Stimulated activated CD4-positive, alpha-beta T cell treated with anti-CD3 and anti-CD28 coated beads, Interleukin-15, amount 100 ng/mL, for 48 hours (primary cell): ENCODE measurements at places on chromosomes 5 and 9.

GRCh38 chr9:134502809-134503211 is 138.8 kb upstream of the COL5A1 start:
- DNase-seq, result no peak

- DNase-seq, result no peak
These were observed at the start of gene NPR2 for GRCh38 chr9:35791297-35791921. Gene NPR2, plus strand, starts transcription at chr9:35791591. Its CDS starts 818 bp downstream, at chr9:35792409.

GRCh38 chr9:37464426-37465248 is 613 bp downstream of the ZBTB5 start:
- peak; percentile 50 for DNase-seq

DNA sequence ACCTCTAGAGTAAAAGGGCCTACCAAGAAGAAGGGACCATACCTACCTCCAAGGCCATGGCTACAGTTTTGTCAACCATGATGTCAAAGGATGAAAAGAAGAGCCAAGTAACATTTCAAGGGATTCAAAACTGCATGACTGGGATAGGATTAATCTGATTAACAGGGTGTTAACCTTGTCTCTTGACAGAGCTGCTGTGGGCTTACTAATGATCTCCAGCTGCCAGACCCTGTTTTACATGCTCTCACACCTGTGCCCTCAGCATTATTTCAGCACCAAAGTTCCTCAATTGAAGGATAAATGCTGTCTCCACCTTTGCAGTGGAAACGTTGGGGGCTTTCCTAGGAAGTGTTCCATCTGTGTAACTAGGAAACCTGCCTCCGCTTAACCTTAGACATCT is 78.3 kb downstream of the DMAC1 start:
- DNase-seq, result no peak

DNA sequence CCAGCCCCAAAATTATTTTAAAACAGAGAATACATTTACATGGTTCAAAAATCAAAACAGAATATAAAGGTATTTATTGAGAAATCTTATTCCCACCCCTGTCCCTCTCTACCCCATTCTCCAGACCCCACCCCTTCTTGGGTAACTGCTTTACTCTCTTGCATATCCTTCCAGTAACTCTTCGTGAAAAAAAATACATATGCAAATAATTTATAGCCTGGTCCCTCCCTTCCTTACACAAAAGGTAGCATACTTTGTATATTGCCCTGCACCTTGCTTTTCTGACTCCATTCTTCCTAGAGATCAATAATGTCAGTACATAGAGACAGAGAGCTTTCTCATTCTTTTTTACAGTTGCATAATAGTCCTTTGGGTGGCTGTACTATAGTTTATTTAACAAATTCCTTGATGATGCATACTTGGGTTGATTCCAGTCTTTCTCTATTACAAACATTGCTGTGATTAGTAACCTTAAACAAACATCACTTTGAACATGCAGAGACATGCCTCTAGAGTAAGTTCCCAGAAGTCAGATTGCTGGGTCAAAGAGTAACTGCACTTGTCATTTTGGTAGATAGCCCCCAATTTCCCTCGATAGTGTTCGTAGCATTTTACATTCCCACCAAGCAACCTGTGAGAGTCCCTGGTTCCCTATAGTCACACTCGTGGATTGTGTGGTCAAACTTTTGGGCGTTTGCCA is 47.9 kb downstream of the STOM start:
- DNase-seq, result no peak

GRCh38 chr9:85262333-85262732 is 479.4 kb downstream of the AGTPBP1 start:
- no peak for DNase-seq

DNA sequence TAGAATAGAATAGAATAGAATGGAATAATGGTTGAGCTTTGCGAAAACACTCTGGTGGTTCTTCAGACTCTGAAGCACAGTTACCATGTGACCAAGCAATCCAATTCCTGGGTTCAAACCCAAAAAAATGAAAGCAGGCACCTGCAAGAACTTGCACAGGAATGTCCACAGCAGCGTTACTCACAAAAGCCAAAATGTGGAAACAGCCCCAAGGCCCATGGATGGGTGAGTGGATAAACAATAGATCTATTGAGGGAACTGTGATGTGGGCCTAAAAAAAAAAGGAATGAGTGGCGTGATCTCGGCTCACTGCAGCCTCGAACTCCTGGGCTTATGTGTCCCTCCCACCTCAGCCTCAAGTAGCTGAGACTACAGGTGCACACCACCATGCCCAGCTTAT is 21.4 kb upstream of the TMEM250 start:
- DNase-seq, result no peak

DNA sequence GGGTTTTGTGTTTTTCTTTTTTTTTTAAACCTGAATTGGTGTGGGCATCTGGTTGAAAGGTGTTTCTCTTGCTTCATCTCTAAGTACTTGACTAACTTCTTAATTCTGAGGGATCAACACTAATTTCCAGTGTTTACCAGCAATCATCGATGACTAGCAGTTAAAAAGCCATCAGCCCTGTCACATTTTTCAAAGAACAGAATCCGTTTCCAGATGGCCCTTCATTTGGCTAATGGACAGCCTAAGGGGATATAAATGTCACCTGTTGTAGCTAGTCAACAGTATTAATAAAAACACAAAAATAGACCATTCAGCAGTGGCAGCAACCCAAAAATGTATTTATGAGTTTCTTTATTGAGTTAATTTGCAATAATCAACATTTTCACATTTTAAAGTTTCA is 1076.5 kb downstream of the MAT2B start:
- no peak for DNase-seq

DNA sequence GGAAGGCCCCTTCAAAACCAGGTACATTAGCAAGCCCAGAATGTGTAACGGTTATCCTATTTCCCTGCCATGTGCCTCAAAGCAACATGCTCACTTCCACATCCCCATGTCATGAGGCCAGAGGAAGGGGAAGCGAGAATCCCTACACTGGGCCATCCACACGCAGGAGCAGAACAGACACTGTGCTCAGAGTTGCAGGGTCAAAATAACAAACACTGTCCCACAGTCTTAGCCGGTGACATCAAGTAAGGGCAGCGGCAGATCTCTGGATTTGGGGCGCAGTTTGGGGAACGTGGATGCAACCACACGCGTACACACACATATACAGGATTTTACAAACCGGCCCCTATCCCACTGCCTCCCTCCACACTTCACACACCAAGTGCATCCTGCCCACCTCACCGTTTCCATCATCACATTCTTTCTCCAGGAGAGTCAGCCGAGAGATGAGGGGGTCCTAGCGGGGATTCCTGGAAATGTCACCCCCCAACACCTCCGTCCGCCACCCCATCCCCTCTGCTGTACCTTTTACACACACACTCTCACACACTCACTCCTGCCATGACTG is 776 bp downstream of the APBA1 start:
- DNase-seq, result no peak

DNA sequence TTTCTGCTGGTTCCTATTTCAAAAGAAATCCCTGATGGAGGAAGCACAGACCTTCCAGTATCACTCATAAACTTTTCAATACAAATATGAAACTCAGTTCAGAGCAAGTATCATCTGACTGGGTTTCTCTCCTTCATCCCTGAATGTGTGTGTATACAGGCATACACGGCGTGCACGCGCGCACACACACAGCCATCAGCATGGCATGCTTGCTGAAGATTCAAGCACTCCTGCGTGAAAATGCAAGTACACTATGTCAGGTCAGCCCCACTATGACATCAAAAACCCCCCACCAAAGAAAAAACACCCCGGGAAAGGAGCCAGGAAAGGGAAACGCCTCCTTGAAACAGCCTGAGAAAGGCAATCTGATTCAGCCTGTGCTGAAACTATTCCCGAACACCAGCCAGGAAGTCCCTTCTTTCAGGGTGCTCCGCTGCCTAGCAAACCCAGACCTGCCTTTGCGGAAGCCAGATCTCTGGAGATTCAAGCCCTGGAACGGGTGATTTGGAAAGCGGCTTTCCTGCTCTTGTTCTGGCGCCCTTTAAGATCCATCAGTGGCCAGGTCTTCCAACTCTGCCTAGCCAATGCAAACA is 831 bp downstream of the KLHL3 start:
- DNase-seq, result no peak

DNA sequence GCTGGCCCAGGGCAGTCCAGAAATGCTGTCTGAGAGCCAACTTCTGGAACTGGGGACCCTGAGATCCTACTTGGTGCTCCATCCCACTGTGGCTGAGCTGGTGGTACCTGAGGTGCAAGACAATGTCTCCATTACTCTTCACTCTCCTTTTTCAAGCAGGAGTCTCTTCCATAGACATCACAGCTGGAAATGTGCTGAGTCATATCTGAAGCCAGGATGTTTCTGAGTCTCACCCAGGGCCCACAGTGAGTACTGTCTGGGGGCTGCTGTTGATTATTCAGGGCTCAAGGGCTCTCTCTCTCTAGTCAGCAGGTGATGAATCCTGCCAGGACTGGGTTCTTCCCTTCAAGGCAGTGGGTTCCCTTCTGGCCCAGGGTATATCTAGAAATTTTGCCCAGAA is 145.2 kb upstream of the TAS2R1 start:
- no peak for DNase-seq

DNA sequence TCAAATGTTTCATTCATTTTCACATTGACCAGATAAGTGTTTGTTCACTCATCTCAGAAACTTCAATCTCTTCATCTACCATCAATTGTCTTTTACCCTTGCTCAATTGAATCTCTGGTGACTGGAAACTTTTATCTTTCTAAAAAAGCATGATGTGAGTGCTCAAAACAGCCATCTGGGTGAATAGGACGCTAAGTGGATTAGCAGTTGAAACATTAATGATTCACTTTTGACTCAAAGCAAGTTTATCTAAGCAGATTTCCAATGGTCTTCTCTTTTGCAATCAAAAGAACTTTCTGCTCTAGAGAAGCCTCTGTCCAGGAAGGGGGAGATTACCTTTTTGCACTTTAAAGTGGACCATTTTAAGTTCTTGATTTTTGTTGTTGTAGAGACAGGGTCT is 22.2 kb downstream of the KLF4 start:
- no peak for DNase-seq

- DNase-seq, result no peak
These were observed 80.1 kb upstream of the SH3PXD2B start for GRCh38 chr5:172534229-172535107.

DNA sequence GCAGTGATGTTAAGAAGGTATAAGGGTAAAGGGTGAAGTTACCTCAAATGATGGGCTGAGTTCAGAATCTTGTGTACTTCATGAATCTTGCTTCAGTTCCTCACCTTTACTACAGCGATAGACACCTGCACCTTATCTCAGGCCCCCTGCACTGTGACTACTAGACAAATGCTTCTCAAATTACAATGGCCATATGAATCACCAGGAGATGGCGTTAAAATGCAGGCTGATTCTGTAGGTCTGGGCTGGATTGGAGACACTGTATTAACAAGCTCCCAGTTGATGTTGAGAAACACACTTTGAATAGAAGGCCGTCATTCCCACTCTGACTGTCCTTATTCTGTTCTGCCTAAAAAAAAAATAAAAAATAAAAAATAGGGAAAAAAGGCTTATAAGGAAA is 29.8 kb downstream of the TARS1 start:
- no peak for DNase-seq

- DNase-seq, result no peak
These were observed at the start of gene SNCAIP for GRCh38 chr5:122311961-122312590. Gene SNCAIP, plus strand, starts transcription at chr5:122312237. Its CDS starts 78,898 bp downstream, at chr5:122391135.

DNA sequence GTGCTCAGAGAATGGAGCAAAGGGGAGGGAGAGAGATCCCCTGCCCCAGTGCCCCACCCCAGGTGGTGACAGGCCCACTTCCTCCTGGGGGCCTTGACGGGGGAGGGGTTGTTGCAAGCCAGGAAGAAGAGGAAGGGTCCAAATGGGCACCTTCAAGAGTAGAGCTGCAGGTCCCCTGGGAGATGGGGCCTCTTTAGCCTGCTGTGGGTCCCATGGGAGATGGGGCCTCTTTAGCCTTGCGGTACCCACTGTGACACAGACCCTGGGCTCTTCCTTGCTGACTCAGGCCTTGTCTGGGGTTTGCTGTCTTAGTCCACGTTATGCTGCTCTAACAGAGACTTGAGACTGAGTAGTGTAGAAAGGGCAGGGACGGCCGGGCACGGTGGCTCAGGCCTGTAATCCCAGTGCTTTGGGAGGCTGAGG is 9.6 kb upstream of the TOR4A start:
- no peak for DNase-seq

DNA sequence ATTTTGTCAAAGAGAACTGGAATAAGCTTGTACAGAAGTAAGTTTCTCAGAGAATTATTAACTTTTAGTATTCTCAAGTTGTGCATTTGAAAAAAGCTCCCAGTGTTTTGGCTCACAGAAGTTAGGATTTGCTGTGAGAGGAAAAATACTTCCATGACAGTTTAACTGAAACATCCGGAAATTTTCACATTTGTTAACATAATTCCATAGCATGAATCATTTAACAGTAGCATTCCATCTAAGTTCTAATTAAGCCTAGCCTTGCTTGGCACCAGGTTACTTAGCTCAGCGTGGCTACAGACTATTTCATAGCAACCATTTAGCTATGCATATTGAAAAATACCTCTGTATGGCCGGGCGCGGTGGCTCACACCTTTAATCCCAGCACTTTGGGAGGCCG is 90.8 kb downstream of the LNPEP start:
- no peak for DNase-seq

DNA sequence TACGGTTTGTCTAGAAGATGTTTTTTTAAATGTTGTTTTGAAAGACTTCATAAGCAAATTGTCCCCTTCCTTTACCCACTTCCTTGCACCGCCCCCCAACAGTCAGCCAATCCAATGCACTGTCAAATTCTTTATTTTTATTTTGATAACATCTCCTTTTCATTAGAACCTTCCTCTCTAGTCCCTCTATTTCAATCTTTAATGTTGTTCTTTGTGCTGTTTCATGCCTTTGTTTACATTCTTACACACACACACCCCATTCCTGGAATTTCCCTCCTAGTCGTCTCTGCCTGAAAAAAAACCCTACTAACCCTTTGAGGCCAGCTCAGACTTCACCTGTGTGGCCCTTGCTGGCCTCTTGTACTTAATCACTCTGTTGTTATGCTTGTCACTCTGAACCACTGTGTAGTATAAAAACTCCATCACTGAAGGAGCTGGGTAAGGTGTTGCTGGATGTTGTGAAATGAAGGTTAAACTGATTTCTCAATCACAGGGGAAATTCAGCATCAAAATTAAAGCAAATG is 133.4 kb downstream of the UGCG start:
- DNase-seq, result no peak

DNA sequence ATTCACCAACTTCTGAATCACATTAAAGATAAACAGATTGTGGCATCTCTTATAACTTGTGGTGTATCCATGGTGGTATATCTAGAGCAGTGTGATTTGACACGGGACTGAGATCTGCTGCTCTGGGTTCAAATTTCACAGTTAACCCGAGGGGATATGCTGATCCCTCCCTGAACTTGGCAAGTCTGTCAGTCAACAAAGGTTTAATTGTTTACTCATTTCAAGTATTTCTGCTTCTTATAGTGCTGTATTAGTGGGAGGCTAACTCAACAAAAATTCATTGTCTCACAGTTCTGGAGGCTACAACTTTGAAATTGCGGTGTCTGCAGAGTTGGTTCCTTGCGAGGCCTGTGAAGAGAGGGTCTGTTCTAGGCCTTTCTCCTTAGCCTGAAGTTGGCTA is 1175.2 kb downstream of the PTPRD start:
- no peak for DNase-seq
